ENCODE measurements at places on chromosomes 16 and 17.

DNA sequence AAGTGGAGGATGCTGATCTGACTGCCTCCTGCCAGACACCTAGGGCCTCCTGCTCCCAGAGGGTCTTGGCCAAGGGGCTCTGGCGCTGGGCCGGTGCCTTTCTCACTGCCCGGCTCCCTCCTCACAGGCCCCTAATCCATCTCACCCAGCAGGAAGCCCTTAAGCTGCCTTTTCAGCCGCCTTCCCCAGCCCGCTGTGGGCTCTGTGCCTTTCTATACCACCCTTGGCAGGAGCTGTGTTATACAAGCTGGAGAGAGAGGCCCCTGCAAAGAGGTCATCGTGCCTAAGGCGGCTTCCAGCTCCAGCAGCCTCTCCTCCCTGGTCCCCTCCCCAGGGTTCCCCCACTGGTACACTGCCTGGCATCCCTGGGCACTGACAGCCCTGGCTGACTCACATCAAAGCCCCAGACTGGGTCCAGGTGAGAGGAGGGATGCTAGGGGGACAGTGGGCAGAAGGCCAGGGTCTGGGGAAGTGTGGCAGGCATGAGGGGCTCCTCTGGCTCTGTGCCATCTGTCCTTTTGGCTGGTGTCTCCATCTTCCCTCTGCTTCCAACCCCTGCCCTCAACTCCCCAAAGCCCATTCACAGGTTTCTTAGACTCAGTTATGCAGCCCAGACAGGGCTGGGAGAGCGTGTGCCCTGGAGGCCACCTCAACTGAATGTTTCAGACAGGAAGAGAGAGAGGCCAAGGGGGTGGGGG is 15.3 kb upstream of the FZD2 start:
- DNase-seq = no peak

DNA sequence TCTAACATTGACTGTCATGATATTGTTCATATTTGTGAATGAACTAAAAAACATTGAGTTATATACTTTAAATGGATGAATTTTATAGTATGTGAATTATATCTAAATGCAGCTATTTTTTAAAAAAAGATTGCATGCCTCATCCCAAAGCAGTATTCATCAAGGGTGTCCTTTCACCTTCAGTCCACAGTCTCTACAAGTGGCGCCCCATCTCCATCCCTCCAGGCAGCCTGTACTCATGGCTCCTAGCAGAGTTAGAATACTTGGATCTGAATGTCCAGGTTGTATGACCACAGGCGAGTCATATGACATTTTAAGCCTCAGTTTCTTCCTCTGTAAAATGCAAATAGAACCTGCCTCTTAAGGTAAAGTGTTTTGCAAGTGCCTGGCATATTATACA is 69.8 kb downstream of the TMEM100 start:
- DNase-seq = no peak

DNA sequence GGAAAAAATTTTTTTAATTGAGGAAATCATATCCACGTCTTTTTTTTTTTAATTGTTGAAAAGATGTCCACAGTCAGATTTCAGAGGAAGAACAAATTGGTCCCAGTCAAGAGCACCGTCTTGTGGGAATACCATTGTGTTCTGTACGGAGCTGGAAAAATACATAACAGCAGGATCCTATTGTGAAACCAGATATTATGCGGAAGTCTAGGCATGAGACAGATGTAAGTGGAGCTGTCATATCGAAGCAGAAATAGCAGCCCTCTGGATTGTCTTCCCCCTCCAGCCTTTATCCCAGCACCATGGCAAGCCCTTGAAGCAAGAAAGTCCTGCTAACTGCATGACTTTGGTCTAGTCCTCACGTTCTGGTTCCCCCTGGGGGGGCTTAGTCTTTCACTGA is 391.6 kb upstream of the ASIC2 start:
- DNase-seq = no peak

DNA sequence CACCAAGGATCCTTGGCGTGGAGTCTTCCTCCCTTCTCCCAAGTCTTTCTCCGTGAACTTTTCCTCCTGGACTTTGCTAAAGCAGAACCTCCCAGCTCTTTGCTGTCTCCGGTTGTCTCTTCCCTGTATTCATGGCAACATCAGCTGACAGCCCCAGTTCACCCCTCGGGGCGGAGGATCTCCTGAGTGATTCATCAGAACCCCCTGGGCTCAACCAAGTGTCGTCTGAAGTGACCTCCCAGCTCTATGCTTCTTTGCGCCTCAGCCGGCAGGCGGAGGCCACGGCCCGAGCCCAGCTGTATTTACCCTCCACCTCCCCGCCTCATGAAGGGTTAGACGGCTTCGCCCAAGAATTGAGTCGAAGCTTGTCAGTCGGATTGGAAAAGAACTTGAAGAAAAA is 943 bp downstream of the CNTROB start:
- DNase-seq = peak; percentile 80

DNA sequence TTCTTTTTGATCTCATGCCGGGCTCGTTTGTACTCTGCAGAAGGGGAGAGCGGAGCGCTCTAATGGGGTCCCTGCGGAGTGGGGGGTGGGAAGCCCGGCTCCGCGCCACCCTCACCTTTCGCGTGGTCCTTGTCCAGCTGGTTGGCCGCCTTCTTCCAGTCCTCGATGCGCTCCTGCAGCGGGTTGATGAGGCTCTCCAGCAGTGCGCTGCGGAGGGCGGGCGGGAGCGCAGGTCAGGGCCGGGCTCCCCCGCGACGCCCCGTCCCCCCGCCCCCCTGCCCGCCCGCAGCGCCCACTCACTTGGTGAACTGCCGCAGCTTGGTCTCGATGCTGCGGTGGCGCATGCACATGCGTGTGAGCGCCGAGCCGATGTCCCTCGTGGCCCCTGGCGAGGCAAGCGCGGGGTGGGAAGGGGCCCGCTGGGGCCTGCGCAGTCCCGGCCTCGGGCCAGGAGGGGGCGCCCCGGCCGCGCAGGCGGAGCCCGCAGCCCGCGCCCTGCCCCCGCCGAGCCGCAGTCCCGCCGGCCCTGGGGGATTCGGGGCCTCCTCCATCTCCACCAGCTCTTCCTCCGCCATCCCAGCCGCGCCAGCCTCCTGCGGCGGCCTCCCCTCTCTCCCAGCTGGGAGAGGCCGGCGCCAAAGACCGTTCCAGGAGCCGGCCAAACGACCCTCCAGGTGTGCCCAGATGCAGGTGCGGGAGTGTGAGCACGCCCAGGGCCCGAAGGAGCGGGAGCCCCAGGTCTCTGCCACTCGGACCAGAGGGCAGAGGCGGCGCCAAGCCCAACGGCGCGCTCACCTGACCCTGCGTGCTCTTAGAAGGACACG is 6.0 kb downstream of the MTSS2 start:
- DNase-seq = no peak

- DNase-seq = no peak
These were observed 37.7 kb upstream of the TOX3 start for GRCh38 chr16:52584354-52585320.

DNA sequence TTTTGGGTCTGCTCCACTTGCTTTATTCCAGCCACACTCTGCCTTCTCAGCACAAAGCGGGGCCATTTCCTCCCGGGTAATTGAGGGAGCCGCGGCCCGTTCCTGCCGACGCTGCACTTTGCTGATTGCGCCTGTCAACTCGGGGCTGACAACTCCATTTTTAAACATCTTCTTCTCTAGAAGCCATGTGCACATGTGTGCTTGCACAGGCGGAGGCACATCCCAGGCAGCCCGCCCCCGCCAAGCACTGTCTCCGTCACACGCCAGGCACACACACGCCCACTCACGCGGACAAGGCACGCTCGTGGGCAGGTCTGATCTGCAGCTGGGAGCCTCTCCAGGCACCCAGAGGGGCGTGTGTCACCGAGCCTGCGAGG is 63.2 kb downstream of the ENGASE start:
- no peak for DNase-seq

DNA sequence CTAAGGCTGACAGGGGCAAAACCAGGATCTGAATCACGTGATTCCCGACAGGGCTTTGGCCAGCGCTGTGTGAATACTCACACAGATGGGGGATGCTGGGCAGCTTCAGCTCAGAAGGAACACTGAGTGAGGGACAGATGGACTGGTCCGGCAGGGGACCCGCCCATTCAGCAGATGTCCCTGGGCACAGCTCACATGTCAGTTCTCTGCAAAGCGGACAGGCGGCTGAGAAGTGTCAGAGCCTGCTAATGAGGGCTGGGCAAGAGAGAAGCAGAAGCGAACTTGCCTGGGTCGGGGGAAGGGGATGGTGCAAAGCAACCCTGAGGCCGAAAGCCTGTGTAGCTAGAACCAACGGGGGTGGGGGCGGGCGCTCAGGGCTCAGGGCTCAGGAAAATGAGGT is 11.9 kb upstream of the GLIS2 start:
- no peak for DNase-seq

DNA sequence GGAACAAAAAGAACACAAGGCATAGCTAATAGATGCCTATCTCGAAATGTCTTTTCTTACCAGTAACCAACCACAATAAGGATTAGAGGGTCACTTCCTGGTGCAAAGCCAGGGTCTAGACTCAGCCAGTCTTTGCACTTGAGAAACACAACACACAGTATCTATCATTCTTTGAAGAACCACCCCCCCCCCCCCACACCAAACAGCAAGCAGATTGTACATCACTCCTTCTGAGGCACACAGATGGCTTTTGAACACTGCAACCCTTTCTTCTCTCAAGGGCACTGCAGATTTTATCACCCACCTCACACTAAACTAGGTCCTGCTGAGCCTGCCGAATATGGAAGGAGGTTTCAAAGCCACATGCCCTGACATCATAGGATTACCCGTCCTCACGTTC is 145.6 kb downstream of the AATF start:
- no peak for DNase-seq

DNA sequence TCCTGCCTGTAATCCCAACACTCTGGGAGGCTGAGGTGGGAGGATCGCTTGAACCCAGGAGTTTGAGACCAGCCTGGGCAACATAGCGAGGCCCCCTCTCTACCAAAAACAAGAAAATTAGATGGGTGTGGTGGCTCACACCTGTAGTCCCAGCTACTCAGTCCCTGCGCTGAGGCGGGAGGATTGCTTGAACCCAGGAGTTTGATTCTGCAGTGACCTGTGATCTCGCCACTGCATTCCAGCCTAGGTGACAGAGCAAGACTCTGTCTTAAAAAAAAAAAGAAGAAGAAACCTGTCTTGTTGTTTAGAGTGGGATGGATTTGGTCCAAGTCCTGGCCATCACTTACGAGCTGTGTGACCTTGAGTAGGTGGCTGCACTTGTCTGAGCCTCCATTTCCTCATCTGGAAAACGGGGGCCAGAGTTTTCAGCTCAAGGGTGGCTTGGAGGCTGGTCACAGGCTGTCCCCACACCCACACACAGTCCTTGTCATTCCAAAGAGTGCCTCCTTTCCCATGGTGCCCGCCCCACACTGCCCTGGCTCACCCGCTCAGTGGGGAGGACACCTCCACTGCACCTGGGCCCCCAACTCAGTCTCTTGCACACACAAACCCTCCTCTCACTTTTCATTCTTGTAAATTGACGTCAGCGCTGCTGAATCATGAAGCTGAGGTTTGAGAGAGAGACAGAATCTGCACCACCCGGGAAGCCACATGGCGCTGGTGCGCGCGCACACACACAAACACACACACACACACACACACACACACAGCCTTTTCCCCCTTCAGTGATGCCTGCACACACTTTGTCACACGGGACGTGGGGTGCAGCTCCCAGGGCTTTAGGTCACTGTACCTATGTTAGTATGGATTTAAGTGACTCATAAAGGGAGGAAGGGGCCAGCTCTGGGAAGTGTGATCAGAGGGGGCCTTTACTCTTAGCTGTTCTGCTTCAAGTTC is 4.2 kb downstream of the SOCS1 start:
- DNase-seq = peak; percentile 33

- no peak for DNase-seq
These were observed 280.9 kb downstream of the MAP2K4 start for GRCh38 chr17:12301551-12301950.

DNA sequence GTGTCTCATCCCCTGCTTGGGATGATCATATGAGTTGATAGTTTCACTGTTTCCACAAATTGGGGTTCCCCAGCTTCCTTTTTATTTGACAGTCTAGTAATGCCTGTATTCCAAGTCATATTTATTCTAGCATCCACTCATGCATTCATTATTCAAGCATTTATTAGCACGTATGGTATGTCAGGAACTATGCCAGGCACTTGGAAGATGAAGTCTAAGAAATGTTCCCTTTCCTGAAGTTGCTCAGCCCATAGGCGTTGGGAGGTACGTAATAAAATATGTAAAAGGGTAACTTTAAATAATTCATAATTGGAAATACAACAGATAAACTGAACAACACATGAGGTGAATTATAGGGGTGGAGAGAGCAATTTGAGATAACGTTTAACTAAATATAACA is 338.0 kb upstream of the MAF start:
- no peak for DNase-seq

DNA sequence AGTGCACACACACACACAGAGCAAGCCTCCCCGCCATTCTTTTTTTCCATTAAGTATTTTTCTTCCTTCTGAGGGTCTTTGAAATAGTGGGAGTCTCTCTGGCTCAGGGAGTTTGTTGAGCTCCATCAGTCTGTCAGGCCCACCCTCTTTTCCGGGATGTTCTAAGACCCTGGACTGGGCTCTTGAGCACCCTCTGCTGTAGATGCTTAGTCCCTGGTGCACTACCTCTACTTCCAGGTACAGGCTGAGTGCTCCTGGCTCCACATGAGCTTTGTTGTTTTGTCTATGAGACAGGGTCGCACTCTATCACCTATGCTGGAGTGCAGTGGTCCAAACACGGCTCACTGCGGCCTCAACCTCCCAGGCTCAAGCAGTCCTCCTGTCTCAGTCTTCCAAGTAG is 20.7 kb downstream of the LIMD2 start:
- no peak for DNase-seq

DNA sequence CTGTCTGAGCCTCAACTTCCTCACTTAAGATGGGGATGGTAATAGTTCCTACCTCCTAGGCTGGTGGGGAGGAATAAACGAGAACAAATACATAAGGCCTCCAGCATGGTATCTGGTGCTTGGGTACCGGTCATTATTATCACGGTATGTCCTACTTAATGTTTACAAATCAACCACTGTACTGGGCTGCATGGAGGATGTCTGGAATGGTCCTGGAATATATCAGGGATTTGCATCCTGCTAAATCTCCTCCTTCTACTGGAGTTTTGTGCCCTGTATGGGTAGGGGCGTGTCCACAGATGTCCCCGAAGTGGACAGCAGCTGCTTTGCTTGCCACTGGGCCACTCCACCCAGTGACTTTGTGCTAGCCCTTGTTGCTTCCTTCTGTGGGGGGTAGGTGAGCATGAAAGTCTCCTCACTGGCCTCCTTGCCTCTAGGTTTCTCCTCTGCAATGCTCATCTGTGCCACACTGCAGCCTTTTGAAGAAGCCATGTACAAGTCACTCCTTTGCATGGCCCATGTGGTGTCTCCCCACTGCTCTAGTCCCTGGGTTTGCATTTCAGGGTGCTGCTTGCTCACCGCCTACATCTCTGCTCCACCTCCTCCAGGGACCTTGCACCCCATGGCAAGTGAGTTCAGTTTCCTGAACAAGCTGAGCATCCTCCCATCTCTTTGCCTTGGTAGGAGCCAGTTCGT is 2.2 kb upstream of the CMIP start:
- DNase-seq = no peak

DNA sequence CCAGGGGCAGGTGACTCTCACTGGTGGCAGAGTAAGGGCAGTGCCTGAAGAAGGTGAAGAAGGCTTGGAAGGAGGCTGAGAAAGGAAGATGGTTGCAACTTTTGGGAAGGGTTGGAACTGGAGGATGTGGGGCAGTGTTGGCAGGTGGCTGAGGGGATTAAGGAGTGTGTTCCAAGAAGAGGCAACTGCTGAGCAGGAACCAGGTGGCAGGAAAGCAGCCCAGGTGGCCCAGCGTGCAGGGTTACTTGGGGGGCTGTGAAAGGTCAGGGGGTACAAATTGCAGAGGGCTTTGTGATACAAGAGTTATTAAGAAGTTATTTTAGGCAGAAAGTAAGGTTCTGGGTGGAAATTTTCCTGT is 28.6 kb downstream of the WSCD1 start:
- DNase-seq = no peak

GRCh38 chr17:5592382-5592781 is 8.1 kb upstream of the NLRP1 start:
- DNase-seq = peak; percentile 63

Measured in HFFc6 (cell line).